ENCODE measurements at places on chromosomes 16 and 17.

DNA sequence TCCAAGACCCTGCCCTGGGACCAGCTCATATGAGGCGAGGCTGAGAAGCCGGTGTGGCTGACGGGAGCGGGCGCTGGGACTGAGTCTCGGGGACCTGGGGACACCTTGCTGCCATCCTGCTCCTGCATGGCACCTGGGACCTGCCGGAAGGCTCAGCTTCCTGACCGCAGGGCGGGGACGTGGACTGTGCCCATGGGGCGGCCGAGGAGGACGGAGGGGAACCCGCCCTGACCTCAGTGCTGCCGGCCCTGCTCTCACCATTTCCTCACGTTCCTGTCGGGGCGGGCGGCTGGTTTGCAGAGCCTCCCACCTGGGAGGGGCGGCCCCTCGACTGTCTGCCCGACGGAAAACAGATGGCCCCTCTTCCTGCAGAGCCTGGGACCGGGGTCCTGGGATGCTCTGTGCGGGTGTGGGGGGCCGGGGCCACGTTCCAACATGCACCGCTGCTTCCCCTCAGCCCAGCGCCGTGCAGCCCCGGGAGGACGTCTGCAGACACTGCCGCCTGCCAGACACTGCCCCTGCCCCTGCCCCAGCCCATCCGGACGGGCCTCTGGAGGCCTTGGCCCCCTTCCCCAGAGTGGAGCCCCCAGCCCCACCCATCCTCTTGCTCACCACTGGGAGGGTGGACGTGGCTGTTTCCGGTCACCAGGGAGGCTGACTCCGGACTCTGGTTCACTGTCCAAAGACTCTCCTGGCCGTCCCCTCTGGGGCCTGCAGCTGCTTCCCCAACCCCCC, 43.9 kb upstream of the SSTR5 start:
- no peak for DNase-seq

DNA sequence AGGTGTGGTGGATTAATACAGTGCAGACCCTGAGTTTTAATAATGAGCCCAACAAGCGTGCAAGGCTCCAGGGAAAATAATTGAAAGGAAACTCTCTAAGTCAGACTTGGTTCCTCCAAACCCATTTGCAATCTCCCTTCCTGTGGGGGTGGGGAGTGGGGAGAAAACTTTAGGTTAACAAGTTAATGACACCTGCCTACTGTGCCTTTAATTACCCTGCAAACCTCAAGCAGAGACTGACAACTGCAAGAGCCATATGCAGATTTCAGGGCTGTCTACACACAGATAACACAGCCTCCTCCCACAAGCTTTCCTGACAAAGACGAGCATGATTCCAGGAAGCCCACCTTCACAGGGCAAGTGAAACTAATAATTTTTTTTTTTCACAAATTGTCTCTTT, 359.3 kb downstream of the HS3ST4 start:
- no peak for DNase-seq

DNA sequence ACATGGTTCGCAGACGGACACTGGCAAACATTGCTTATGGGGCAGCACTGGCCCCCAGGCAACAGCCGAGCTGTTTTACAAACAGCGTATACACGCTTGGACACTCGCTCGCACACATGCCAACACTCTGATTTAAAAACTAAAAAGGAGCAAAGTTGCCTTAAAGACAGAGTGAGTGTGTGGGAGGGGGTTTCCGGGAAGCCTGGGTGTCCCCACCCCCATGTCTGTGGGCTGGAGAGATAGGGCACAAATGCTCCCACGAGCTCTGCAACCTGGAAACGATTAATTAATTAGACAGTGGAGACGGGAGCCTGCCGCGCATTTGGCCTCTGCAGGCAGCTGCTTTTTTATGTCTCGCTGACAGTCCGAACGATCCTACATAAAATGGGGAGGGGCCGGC, 107.9 kb upstream of the ZNF469 start:
- DNase-seq, result no peak

- DNase-seq, result peak; percentile 66
These were observed 17.0 kb downstream of the CHD9 start for GRCh38 chr16:53071748-53072301.

DNA sequence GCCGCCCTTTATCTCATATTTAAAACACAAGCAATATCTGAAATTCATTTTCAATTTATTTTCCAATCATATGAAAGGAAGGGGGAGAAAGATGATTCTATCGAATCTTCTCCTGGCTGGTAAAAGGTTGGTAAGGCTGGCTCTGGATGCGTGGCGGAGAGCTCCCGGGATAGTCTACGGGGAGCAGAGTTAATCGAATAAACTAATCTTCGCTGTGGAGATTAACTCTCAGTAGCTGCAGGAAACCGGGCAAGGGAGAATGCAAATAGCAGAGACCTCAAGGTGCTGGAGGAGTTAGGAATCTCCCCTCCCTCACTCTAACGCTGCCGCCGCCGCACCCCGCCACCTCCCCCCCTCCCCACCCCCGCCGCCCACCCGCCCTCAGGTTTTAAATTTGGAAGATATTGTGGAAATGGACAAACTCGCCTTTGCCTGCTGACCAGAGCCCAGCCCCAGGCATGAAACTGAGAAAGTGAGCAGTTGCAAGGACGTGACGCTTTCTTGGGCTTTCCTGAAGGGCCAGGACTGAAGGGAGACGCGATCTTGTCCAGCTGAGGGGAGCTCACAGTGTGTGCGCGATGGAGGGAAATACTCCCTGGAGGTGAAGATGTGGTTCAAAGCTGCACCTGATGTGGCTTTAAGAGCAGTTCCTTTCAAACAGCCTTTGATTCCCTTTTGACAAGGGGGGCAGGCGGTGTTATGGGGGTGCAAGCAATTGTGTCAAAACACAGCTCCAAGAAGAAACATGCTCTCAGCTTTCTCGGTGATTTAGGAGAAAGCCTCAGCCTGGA, 308.2 kb upstream of the IRX3 start:
- DNase-seq, result no peak

GRCh38 chr16:86856946-86857586, 278.7 kb downstream of the FOXL1 start:
- no peak for DNase-seq

Measured in posterior cingulate gyrus (tissue), 11 donors.